ENCODE measurements at places on chromosomes 1 and 21. TPM values are rescaled to one million over a fixed set of nuclear protein-coding genes. Genes with fewer than 3 reads are reported as not detected.

DNA sequence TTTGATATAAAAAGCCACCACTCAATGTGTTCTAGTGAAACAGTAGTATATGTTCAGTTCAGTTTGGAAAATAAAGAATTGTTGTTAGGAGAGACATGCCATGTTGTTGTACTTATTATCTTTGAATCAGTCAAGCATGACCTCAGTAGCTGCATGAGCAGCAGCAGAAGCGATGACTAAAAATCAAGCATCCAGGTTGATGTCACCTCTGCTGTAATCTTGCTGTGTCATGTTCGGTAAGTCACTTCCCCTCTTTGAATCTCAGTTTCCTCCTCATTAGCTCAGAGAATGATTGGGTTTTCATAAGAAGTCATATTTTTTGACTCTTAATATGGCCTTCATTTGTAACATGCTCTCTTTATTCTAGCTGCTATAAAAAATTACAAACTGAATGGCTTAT is 428.4 kb upstream of the B3GALT2 start:
- DNase-seq = peak; percentile 29

GRCh38 chr1:19032701-19033514 is 76.4 kb upstream of the IFFO2 start:
- no peak for DNase-seq

DNA sequence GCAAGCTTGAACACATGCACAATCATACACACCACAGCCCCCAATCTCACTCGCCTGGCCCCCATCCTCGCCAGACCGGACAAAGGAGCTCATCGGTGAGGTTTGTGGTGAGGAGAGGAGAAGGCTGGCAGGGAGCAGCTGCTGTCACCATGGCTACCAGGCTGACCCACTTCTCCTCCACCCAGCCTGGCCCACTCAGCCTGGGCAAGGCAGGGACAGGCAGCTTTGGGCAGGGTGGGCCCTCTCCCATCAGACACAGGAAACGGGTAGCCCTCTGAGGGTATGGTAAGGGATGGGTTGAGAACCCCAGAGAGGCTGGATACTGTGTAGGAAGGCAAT is 15.9 kb downstream of the RIMS3 start:
- no peak for DNase-seq

DNA sequence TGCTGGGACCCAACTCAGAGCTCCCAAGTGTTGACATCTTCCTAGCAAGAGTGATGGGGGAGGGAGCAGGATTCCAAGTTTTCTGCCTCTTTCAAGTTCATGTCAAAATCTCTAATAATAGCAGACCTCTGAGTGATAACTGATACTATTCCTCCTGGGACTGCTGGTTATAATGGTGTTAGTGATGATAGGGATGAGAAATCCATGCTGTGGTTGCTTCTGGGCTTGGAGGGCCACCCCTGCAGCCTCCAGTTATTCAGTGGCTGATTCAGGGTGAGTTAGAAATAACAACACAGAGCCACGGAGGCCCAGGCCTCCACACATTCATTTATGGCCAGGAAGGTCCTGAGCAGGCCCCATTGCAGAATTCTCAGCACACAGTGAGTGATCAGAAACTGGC is 40.6 kb upstream of the ARTN start:
- DNase-seq = no peak

DNA sequence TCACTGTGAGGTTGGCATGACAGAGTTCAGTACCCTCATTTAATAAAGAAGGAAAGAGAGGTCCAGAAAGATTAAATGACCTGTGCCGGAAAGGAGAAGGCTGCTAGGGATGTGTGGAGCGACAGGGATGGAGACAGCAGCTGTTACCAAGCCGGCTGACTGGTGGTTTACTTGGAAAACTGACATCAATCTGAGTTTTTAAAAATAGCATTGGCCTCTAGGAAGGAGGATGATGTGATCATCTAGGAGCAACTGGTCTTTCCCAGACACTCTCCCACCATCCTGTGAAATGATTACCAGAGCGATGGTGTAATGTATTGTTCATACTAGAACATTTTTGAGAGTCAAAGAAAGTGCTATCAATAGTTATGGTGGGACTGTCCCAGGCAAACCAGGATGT is 154.4 kb downstream of the ZSCAN20 start:
- no peak for DNase-seq

DNA sequence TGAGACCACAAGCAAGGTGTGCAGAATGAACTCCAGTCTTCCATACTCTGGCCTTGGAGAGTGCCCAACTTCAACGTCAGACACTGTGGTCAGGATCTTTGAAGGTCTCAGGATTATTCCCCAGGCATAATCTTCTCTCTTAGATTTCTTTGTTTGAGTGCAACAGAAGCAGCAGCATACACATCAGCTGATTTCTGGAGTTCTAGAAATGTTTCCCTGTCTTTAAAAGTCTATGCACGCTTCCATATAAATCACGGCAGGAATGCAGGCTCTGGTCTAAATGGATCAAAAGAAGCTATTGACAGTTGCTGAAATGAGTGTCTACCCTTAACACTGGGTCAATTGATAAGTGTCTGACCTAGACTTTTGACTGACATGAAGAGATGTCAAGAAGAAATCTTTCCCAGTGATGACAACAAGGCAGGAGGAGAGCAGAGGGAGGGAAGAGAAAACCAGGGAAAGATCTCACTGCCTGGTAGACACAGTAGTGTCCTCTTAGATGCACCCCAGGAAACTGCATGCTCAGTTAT is 279.7 kb downstream of the SPATA17 start:
- DNase-seq = no peak

- DNase-seq = no peak
These were observed 160.3 kb downstream of the PTPRU start for GRCh38 chr1:29396438-29397255.

GRCh38 chr1:47572731-47573430 is 135.0 kb downstream of the FOXD2 start:
- no peak for DNase-seq

- DNase-seq = no peak
These were observed 19.7 kb upstream of the KCNC4 start for GRCh38 chr1:110190282-110190929.

GRCh38 chr21:14857529-14857928 is 207.3 kb downstream of the NRIP1 start:
- DNase-seq = no peak

OR2L2 gene
- not detected for polyA plus RNA-seq

CBS gene
- 28.3 TPM for polyA plus RNA-seq

TEDDM1 gene
- polyA plus RNA-seq = not detected

LAMTOR5 gene
- polyA plus RNA-seq = 319 TPM

C4BPB gene
- not detected for polyA plus RNA-seq
